Neural crest cell (in vitro differentiated cells): ENCODE measurements at places on chromosomes 13 and 19. TPM values are rescaled to one million over a fixed set of nuclear protein-coding genes. Genes with fewer than 3 reads are reported as not detected.

ZNF480 gene
- total RNA-seq: 24.7 and 25.2 TPM in 2 replicates

- peaks cover 25% of the 10 kb centered on the region for H3K36me3 ChIP-seq
- no peak overlapping the region for H3K27ac ChIP-seq
- no peak overlapping the region for H3K4me3 ChIP-seq
- no peak for DNase-seq
These were observed 17.2 kb upstream of the RAB8A start for GRCh38 chr19:16094360-16095070.

GRCh38 chr13:68050761-68051160 is 820.6 kb upstream of the PCDH9 start:
- no peaks in the 10 kb centered on the region for H3K27me3 ChIP-seq
- no peak overlapping the region for H3K4me3 ChIP-seq
- H3K27ac ChIP-seq: no peak overlapping the region
- H3K36me3 ChIP-seq: no peaks in the 10 kb centered on the region
- no peaks in the 10 kb centered on the region for H3K4me1 ChIP-seq

GRCh38 chr13:94710065-94710781 is 2.1 kb downstream of the SOX21 start:
- peaks cover 63% of the 10 kb centered on the region for H3K4me1 ChIP-seq
- no peak for DNase-seq
- H3K27ac ChIP-seq: peak overlapping the region; percentile 93
- H3K4me3 ChIP-seq: peak overlapping the region; percentile 95
- peaks cover 16% of the 10 kb centered on the region for H3K36me3 ChIP-seq
